ENCODE measurements at places on chromosomes 16 and 17.

- DNase-seq, result no peak
These were observed 266.7 kb upstream of the FOXF1 start for GRCh38 chr16:86243571-86244154.

- DNase-seq, result no peak
These were observed 38.9 kb upstream of the GHDC start for GRCh38 chr17:42233156-42233555.

DNA sequence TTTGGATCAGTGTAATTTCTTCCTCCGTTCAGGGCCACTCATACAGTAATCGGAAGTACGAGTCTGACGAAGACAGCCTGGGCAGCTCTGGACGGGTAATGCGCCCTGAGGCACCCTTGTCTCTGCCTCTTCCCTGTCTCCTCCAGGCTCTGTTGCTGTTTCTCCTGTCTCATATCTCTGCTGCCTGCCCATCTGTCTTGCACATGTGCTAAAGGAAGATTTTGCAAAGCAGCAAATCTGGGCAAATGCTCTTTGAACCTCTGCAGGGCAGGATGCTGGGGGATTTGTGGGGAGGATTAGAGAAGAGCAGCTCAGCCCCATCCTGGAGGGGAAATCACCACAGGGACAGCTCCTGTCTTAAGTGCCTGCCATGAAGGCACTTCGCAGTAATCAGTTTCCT lies 32.4 kb upstream of the POLR3E start:
- DNase-seq, result no peak

DNA sequence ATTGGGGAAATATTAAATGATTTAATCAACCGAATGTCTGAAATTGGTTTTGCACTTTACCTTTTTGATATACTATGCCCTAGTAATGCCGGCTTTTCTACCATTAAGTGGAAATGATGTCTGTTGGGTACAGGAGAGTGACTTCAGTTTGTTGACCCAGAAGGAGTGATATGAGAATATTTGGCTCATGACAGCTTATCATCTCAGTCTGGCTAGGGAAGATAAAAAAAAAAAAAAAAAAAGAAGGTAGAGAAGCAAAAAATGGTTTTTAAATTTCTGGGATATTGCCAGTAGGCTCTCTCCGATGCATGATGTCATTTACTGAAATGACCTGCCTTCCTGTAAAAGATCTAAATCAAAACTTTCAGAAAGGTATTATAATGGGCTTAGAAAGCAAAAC lies 69.0 kb downstream of the CNTNAP4 start:
- DNase-seq, result no peak

GRCh38 chr17:72967977-72968585 lies 124.4 kb downstream of the SLC39A11 start:
- DNase-seq, result no peak

Measured in CD4-positive, alpha-beta T cell treated with Interleukin-17A for 1 hour (primary cell).